ENCODE measurements at places on chromosomes 5 and 9. TPM values are rescaled to one million over a fixed set of nuclear protein-coding genes. Genes with fewer than 3 reads are reported as not detected.

- H3K27me3 ChIP-seq: no peaks in the 10 kb centered on the region
- DNase-seq: peak; percentile 31
- H3K27ac ChIP-seq: no peak overlapping the region
- no peaks in the 10 kb centered on the region for H3K36me3 ChIP-seq
These were observed 19.2 kb upstream of the HMGCS1 start for GRCh38 chr5:43332401-43332800.

GRCh38 chr9:68710111-68710471 lies 5.1 kb downstream of the PIP5K1B start:
- no peaks in the 10 kb centered on the region for H3K4me1 ChIP-seq
- H3K27ac ChIP-seq: no peak overlapping the region
- H3K4me3 ChIP-seq: no peak overlapping the region
- H3K27me3 ChIP-seq: peaks cover 43% of the 10 kb centered on the region

DNA sequence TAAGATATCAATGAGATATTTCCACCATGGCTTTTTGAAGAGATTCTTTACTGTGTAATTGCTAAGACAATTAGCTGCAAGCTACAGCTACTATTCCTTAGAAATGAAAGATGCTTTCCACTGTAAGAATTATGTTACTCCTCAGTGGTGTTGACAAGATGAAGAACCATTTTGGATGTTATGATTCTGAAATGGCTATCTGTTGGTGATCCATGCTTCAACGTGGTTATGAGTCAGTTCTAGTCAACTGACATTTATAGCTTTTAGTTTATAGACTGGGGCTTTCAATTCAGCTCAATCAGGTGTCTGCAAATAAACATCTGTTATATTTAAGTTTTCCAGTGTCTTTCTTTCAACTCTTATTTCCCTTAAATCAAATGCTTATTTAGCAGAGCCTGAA lies 93.7 kb downstream of the SGCD start:
- H3K36me3 ChIP-seq: no peaks in the 10 kb centered on the region
- H3K27ac ChIP-seq: no peak overlapping the region
- no peaks in the 10 kb centered on the region for H3K4me1 ChIP-seq
- H3K4me3 ChIP-seq: no peak overlapping the region
- DNase-seq: no peak

DNA sequence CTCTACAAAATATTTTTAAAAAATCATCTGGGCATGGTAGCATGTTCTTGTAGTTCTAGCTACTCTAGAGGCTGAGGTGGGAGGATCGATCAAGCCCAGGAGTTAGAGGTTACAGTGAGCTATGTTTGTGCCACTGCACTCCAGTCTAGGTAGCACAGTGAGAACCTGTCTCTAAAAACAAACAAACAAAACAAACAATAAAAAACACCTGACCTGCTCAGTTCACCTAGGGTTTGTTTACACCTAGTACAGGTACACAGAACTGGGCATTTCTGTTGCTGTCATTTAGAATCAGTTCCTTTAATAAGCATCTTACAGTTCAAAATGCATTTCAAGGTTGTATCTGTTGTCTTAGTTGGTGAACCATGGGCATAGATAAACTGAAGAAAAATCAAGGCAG lies 95.3 kb downstream of the MEGF10 start:
- no peak overlapping the region for H3K4me3 ChIP-seq
- peaks cover 6% of the 10 kb centered on the region for H3K27me3 ChIP-seq
- DNase-seq: no peak
- H3K27ac ChIP-seq: no peak overlapping the region
- H3K36me3 ChIP-seq: no peaks in the 10 kb centered on the region

DNA sequence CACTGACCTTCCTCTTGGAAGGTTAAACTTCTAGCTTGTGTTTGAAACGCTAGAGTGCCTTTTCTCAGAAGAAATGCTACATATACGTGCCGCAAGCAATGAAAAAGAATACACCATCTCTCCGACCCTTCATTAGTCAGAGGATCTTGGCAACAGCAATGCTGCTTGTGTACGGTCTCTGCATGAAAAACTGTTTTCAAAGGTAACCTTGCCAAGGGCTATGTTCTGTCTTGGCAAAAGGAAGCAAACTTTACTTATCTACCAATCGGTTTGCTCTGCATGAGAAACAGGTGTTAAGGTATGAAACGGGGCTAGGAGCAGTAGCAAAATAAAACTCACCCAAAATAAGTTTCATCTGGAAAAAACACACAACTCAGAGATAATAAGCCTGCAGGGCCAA lies 297.8 kb downstream of the FBXL17 start:
- no peak for DNase-seq
- H3K4me1 ChIP-seq: no peaks in the 10 kb centered on the region
- H3K27ac ChIP-seq: no peak overlapping the region
- no peaks in the 10 kb centered on the region for H3K27me3 ChIP-seq
- H3K36me3 ChIP-seq: no peaks in the 10 kb centered on the region
- H3K4me3 ChIP-seq: no peak overlapping the region

DNA sequence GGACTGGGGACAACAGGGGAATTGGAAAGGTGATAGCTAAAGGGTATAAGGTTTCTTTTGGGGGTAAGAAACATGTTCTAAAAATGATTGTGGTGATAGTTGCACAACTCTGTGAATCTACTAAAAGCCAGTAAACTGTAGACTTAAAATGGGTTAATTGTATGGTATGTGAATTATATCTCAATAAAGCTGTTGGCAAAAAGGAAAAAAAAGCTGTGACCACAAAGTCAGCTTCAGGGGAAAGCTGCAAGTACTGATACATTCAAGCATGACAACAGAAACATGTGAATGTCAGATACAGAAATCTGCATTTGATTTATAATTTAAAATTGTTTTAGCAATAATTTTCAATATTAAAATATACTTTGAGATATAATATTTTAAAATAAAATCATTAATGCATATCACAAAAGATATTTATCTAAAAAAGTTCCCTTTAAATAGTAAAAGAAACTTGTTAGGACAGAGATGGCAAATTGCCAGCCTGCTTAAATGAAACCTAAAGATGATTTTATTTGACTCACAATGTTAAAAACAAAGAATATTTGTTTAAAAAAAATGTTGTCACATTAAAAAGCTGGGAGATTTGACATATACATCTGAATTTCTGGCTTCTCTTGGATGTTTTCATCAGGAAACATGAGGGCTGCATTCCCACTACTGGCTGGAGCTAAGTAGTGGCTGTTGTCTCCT lies 66.0 kb downstream of the TBCA start:
- H3K36me3 ChIP-seq: peaks cover 28% of the 10 kb centered on the region
- no peak overlapping the region for H3K4me3 ChIP-seq
- no peaks in the 10 kb centered on the region for H3K27me3 ChIP-seq
- no peaks in the 10 kb centered on the region for H3K4me1 ChIP-seq

The SPATA31E1 gene
- polyA plus RNA-seq: not detected

GRCh38 chr9:126833710-126834345 lies 26.6 kb upstream of the ZBTB34 start:
- DNase-seq: no peak
- no peaks in the 10 kb centered on the region for H3K27me3 ChIP-seq
- H3K4me3 ChIP-seq: no peak overlapping the region
- peaks cover 17% of the 10 kb centered on the region for H3K36me3 ChIP-seq
- no peaks in the 10 kb centered on the region for H3K4me1 ChIP-seq
- no peak overlapping the region for H3K27ac ChIP-seq

DNA sequence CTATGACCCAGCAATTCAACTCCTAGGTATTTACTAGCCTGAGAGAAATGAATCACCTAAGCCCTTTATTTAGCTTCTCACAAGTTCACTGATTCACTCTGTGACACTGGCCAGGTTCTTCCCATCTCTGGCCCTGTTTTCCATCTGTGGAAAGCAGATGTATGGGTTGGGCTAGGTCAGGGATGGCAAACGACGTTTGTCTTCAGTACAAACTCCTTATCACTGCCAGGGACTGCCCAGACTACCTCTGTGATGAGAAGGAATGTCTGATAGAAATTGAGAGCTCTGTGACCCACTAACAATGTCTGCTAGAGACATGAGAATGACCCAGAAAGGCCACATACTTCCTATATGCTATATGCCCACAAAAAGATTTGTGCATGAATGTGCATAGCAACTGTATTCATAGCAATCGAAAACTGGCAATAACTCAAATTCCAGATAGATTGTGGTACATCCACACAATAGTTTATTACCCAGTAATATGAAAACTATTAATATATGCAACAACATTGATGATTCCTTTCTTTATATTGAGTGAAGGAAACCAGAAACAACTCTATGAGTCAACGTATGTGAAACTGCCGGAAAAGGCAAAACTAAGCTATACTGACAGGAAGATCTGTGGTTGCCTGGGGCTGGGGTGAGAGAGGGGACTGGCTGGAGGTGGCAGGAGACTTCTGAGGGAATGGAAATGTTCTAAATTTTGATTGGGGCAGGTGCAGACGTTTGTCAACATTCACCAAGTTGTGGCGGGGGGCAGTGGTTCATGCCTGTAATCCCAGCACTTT lies 32.0 kb upstream of the ADAM19 start:
- peaks cover 38% of the 10 kb centered on the region for H3K4me1 ChIP-seq
- H3K27ac ChIP-seq: peak overlapping the region; percentile 64

The TXNDC8 gene
- not detected for polyA plus RNA-seq

The TMEM215 gene
- not detected for polyA plus RNA-seq

DNA sequence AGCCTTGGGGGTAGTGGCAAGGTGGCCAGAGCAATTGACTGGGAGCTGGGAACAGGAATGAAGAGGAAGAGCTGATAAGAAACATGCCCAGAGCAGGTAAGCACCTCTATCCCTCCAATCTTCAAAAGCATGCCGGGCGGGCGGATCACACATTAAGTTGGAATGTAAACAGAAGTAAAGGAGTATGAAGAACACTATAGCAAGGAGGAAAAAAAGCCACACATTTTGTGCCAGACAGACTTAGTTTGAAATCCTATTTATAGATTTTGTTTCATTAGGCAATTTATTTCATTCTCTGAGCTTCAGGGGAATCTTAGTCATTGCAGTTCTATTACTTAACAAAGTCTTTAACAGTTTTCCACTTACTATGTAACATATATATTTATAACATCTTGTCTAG lies 173.9 kb upstream of the TNC start:
- H3K4me3 ChIP-seq: no peak overlapping the region
- peaks cover 19% of the 10 kb centered on the region for H3K4me1 ChIP-seq
- no peaks in the 10 kb centered on the region for H3K36me3 ChIP-seq
- H3K27ac ChIP-seq: no peak overlapping the region
